T-helper 2 cell (primary cell): ENCODE measurements at places on chromosomes 1 and 21.

DNA sequence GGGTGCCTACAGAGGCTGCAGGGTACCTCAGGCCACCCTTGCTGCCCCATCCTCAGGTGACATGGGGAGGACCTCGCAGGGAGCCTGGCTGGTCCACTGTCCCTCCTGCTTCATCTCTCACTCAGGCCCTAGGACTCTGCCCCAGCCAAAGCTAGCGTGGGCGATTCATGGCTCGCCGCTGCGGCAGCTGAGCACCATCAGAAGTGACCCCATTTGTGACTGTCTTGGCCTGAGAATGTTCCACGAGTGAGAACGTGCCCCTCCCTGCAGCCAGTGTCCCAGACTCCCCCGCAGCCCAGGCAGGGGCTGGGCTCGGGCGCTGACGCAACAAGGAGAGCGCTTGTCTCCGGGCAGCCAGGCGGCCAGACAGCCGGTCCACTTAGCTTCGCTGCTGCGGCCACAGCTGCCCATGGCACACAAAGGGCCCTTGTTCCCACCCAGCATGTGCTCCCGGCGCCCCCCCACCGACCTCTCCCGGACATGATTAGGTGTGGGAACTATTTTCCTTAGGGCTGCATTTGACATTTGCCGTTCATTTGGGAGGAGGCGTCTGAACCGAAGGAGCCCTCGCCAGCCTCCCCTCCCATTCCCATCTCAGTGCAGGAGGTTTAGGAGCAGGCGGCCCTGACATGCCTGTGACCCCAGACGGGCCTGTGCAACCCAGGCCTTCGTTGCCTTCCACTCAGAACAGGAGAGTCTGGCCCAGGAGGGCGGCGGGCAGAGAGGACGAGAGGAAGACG, 19.3 kb upstream of the POFUT2 start:
- no peak for DNase-seq

- no peak for DNase-seq
Observed at GRCh38 chr21:42570841-42571387, 57.3 kb downstream of the SLC37A1 start.

DNA sequence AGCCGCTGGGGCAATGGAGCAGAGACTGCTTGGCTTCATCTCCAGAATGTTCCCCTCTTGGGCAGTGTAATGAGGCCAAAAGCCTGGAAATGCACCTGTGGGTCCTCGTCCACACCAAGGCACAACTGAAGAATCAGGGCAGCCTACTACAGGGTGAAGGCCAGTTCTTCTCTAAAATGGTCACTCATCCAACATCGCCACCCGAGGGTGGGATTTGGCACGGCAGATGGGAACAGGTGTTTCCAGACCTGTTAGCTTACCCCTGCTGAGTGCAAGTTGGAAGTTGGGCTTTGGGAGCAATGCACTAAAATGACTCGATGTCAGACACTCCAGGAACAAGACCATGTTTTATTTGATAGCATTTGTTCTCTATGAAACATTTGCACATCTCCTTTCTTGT, 543.7 kb downstream of the NPHP4 start:
- DNase-seq: no peak

DNA sequence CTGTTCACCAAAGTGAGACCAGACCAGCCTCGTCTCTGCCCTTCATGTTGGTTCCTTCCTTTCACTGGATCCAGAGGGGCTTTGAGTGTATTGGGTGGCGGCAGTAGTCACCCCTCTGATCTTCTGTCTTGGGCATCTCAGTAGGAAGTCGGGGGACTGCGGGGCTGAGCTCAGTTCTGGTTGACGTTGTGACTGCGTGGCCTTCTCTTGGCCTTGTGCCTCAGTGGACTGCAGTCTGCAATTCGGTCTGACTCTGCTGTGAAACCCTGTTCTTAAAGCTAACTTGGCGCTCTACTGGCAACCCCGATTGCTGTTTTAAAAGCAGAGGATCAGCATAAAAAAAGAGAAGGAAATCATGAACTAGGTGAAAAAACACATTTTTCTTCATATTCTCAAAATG, 56.7 kb downstream of the SLC37A1 start:
- DNase-seq: no peak

GRCh38 chr1:38129971-38130370, 83.4 kb upstream of the POU3F1 start:
- DNase-seq: no peak

DNA sequence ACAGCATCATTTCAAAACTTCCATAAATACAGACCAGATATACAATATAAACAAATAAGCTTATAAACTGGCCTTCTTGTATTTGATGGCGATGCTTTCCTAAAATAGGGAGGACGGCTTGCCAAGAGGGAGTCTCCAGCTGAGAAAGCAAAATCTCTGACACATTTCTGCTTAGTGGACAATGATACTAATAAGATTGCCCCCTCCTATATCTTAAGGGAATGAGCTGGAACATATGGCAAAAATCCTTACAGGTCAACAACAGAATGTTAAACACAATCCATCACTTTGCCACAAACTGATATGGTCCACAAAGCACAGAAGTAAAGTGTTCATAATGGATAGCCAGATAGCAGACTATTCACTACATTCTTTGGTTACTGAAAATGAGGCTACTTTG, 7.1 kb upstream of the GADD45A start:
- no peak for DNase-seq

- no peak for DNase-seq
Observed at GRCh38 chr1:113142791-113143190, 69.8 kb downstream of the LRIG2 start.

- DNase-seq: no peak
Observed at GRCh38 chr1:42951588-42951987, 7.1 kb downstream of the SLC2A1 start.

GRCh38 chr1:14304381-14304865, 294.1 kb upstream of the KAZN start:
- DNase-seq: no peak

- no peak for DNase-seq
Observed at GRCh38 chr1:198630863-198631262, 8.0 kb upstream of the PTPRC start.

- DNase-seq: no peak
Observed at GRCh38 chr1:96804648-96805047, 83.1 kb downstream of the PTBP2 start.

DNA sequence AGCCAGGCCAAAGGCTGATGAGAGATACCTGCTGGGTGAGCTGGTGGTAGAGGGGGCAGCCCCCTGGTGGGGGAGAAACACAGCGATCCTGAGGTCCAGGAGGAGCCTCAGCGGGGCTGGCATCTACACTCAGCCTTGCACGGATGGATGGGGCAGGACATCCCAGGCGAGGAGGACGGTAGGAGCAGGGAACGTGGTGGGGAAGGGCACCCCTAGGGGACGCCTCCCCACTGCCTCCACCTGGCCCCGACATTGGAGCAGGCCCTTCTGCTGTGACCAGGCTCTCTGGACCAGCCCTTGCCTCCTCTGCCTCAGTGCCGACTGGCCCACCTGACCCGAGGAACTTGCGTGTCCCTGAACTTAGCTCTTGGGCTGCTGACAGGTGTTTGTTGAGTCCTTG, 6.4 kb upstream of the MMEL1 start:
- DNase-seq: no peak

DNA sequence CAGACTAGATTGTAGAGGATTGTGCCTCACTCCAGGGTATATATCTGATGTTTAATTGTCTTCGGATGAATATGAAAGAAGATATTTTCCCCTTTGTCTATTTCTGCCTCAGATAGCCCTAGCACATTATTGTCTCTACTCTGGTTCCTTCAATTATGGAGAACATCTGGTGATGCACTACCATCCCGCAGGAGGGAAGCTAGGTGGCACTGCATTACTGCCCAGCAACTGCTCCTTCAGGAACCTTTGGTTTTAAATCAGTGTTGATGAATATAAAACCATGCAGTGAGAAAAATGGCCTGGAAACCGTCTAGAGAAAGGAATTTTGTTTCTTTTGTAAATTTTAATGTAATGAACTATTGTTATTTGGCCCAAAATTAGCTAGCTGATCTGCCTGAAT, 68.5 kb downstream of the GPR88 start:
- DNase-seq: no peak

- no peak for DNase-seq
Observed at GRCh38 chr21:46516068-46516467, 57.4 kb downstream of the DIP2A start.

GRCh38 chr1:86239894-86240293, 83.3 kb upstream of the COL24A1 start:
- DNase-seq: no peak

DNA sequence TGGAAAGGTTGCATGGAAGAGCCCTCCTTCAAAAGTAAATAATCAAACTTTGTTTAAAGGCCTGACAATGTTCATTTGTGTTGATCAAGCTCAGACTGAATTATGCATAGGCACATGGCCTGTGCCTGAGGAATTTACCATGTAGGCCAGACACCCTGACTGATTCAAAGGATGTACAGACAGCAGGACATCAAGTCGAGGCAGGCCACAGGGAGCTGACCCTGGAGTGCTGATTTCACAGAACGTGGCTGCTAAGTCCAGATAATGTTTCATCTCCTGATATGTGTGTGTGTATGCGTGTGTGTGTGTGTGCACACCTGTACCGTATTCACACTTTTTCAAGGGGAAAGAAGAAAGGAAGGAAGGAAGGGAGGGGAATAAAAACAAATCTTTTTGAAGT, 34.1 kb downstream of the NAV1 start:
- DNase-seq: no peak

- DNase-seq: peak; percentile 26
Observed at GRCh38 chr1:208243967-208244916, at the start of gene PLXNA2. PLXNA2 (minus strand) TSS chr1:208244384; CDS start chr1:208217922, 26,462 bp downstream.

DNA sequence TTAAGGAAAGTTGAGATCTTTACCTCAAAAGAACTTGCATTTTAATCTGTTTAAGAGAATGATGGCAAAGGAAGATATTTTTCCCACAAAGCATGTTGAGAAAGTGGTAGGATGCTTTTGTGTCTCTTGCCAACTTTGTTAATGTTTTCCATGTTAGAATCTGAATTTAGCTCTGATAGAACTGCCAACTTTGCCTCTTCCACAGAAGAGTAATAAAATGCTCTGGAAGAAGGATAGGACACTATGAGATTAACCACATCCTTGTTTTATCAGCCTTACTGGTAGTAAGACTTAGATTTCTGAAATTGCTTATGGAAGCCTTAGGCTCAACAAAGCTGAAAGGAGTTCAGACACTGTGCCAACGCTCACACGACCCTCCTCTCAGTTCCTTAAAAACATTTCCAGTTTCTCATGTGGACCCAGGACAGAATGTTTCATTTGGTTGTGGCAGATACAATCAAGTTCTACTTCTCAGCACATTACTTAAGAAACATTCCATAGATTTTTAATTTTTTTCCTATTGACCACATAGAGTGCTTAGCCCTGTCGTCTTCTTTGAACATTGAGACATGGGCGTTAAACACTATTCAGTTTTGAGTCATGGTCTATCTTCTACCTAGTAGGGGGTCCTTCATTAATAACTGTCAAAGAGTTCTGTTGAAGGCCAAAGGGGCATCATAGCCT, 59.0 kb downstream of the MTR start:
- no peak for DNase-seq

GRCh38 chr21:37341254-37341960, 25.2 kb upstream of the DYRK1A start:
- DNase-seq: no peak

GRCh38 chr1:212777151-212777550, 14.4 kb downstream of the NSL1 start:
- no peak for DNase-seq

DNA sequence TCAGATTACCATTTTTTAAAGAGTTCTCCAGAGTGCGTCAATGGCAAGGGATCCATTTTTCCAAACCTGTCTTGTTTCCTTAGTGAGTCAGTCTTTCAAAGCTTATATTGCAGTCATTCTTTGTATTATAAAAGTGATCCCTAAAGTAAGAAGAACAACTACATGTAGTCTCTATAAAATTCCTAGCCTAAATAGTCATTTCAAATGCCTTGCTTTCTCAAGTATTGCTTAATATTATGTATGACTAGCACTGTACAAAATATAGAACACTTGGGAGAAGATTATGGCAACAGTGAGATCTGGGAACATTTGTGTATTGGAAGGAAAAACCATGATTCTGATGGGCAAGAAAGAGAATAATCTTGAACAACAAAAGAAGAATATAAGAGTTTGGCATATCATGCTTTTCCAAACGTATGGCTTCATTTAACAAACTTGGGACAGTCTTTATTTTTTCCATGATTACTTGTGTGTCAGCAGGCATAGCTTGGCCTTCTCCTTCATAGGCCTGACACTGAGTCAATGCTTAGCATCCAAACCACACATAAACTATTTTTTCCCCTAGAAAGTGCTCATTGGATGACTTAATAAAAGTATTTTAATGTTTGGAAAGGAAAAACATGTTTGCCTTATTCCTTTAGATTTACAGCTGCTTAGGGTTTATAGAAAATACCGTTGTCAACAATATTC, 547.4 kb downstream of the LTN1 start:
- DNase-seq: no peak

DNA sequence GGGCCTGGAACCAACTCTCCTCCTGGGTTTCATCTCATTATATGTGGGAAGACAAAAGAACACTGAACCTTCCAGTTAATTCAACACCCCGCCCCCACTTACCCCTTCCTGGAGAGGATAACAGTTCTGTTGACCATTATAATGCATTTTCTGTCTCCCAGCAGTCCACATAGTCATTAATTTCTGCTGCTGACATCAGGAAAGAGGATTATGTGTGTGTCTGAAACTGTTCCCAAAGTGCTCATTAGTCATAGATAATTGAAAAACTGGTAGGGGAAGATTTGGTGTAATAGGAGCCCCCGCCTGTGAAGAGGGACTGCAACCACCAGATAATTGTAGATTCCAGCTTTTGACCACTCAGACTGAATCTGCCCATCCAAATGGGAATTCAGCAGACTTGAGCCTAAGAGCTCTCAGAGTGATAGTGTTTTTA, 208.7 kb downstream of the FGGY start:
- DNase-seq: no peak

GRCh38 chr1:174225499-174226204, 66.3 kb downstream of the RABGAP1L start:
- DNase-seq: no peak

- DNase-seq: no peak
Observed at GRCh38 chr1:192485692-192486436, 89.7 kb upstream of the RGS1 start.

GRCh38 chr1:6260433-6260934, 414 bp downstream of the GPR153 start:
- DNase-seq: no peak

GRCh38 chr1:74468982-74469603, 43.3 kb downstream of the LRRC53 start:
- no peak for DNase-seq

GRCh38 chr21:29601047-29601446, 302.3 kb downstream of the BACH1 start:
- DNase-seq: no peak

DNA sequence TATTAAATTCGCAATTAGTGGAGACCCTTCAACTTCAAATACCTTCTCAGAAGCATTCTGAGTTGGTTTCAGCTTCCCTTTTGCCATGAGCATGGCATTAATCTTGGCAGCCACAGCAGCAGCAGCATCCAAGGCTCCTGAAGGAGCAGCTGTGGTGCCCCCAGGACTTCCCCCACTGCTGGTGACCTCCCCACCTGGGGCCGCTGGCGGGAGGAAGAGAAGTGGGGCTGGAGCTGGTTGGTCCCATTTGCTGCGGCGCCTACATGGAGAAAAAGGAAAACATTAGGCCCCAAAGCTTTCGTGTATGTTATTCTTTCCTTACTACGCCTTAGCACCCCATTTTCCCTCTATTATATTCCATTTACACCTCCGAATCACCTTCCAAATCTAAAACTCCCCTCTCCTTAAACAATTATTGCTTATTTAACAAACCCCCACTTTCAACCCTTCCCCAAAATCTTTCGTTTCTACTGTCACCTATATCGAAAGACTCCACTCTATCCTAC, 569 bp downstream of the KHDC4 start:
- no peak for DNase-seq
